Adrenal gland (tissue), 19 donors: ENCODE measurements at places on chromosomes 16 and 17. TPM values are rescaled to one million over a fixed set of nuclear protein-coding genes. Genes with fewer than 3 reads are reported as not detected.

- no peak overlapping the region for H3K4me3 ChIP-seq
- no peak for DNase-seq
- H3K36me3 ChIP-seq: no peaks in the 10 kb centered on the region
These were observed 277.2 kb upstream of the TBX2 start for GRCh38 chr17:61122326-61122913.

GRCh38 chr17:75129576-75129975 lies 2.0 kb downstream of the NT5C start:
- no peaks in the 10 kb centered on the region for H3K36me3 ChIP-seq
- H3K27me3 ChIP-seq: no peaks in the 10 kb centered on the region
- H3K4me1 ChIP-seq: peaks cover 20% of the 10 kb centered on the region

SOX9 gene
- total RNA-seq: 3.7 TPM

- H3K27ac ChIP-seq: no peak overlapping the region
- DNase-seq: no peak
- H3K4me3 ChIP-seq: no peak overlapping the region
These were observed 50.4 kb upstream of the BCAR1 start for GRCh38 chr16:75301804-75302203.

GRCh38 chr16:84104231-84104630 lies 12.5 kb downstream of the MBTPS1 start:
- no peaks in the 10 kb centered on the region for H3K27me3 ChIP-seq
- peaks cover 16% of the 10 kb centered on the region for H3K36me3 ChIP-seq
- no peak overlapping the region for H3K4me3 ChIP-seq
- H3K4me1 ChIP-seq: peaks cover 16% of the 10 kb centered on the region

PRSS8 gene
- total RNA-seq: 0.69 TPM

- H3K27ac ChIP-seq: no peak overlapping the region
- DNase-seq: no peak
- no peaks in the 10 kb centered on the region for H3K36me3 ChIP-seq
- no peaks in the 10 kb centered on the region for H3K27me3 ChIP-seq
These were observed 528 bp downstream of the PRSS27 start for GRCh38 chr16:2719328-2720063.

DNA sequence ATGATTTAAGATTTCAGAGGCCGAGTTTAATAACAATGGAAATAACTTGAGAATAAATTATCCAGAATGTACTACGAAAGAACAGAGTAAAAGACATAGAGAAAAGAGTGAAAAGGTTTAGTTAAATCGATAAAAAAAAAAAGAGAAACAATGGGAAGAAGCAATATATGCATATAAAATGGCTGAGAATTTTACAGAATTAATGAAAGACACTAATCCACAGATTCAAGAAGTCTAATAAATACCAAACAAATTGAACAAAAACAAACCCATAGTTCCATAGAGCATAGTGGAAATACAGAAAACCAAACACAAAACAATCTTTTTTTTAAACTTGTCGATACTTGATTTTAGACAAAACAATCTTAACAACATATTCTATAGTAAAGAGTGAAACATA lies 1.7 kb downstream of the PSME3IP1 start:
- H3K27ac ChIP-seq: no peak overlapping the region
- peaks cover 9% of the 10 kb centered on the region for H3K4me1 ChIP-seq
- H3K4me3 ChIP-seq: no peak overlapping the region
- no peaks in the 10 kb centered on the region for H3K27me3 ChIP-seq
- no peak for DNase-seq

TBC1D3I gene
- total RNA-seq: 0.18 TPM

DNA sequence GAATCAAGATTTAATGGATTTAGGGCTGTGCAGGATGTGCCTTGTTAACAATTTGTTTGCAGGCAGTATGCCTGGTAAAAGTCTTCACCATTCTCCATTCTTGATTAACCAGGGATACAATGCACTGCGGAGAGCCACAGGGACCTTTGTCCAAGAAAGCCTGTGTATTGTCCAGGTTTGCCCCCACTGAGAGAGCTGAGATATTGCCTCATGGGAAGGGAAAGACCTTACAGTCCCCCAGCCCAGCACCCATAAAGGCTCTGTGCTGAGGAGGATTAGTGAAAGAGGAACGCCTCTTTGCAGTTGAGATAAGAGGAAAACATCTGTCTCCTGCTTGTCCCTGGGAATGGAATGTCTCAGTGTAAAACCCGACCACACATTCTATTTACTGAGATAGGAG lies 2169.6 kb downstream of the TP53TG3F start:
- DNase-seq: no peak
- no peaks in the 10 kb centered on the region for H3K27me3 ChIP-seq
- no peak overlapping the region for H3K4me3 ChIP-seq
- no peak overlapping the region for H3K27ac ChIP-seq

DNA sequence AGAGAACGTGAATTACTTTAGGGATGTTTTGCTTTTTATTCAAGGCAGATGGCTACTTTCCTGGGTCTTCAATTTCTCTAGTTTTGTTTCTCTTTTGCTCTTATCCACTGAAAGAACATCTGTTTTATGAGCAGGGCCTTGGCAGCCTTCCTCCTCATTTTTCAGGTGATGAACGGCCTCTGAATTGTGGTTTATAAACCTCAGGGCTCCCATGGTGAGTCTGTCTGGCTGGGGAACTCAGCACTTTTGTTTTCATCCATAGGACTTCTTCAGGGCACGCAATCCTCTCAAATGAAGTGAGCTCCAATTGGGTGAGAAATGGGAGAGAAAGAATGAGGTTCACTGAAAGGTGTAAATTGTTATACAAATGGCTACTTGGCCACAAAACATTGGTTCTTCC lies 186.4 kb upstream of the ERCC4 start:
- H3K4me1 ChIP-seq: no peaks in the 10 kb centered on the region
- H3K4me3 ChIP-seq: no peak overlapping the region
- DNase-seq: no peak
- H3K27me3 ChIP-seq: no peaks in the 10 kb centered on the region

DNA sequence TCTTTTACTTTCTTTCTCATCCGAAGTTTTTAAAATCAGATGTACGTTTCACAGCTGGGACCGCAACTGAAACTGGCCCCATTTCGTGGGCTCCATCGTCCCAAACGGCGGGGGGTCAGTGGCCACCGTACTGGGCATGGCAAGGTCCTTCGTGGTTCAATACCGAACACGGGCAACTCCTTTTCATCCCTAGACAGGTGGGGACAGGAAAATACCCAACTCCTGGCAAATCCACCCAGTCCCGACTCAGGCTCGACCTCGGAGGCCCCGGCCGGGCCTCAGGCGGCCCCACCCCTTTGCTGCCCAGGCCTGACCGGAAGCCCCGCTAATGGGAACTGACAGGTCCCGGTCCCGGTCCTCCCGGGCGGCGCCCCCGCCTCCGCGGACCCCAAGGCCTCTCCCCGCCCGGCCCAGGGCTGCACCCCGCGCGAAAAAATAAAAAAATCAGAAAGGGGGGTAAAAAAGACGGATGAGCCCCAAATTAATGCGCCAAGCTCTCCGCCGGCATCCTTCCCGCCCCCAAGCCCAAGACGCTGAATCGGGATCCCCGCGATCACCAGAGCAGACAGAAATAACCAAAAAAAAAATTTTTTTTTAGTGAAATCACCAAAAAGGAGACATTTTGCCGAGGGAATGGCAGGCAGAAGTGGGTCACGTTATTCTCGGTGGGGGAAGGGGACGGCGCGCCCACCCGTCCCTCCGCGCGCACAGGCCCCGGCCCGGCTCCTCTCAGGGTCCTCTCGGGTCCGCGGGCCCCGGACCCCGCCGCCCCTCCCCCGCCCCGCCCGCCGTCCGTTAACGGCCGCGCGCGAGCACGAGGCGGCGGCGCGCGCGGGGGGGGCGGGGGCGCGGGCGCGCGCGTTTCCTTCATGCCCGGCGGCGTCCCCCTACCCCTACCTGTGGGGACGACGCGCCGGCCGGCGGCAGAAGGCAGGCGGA lies 562 bp downstream of the ZC3H7A start:
- peaks cover 42% of the 10 kb centered on the region for H3K4me1 ChIP-seq
- peak; percentile 80 for DNase-seq
- peak overlapping the region; percentile 61 for H3K4me3 ChIP-seq
- no peaks in the 10 kb centered on the region for H3K36me3 ChIP-seq

GRCh38 chr17:54544249-54544648 lies 356.4 kb upstream of the TOM1L1 start:
- H3K27ac ChIP-seq: no peak overlapping the region
- no peaks in the 10 kb centered on the region for H3K4me1 ChIP-seq
- H3K27me3 ChIP-seq: no peaks in the 10 kb centered on the region
- H3K36me3 ChIP-seq: no peaks in the 10 kb centered on the region
